H9 (cell line): ENCODE measurements at places on chromosomes 7 and 10.
A peak's percentile ranks its signal among the peaks of the same experiment; 100 is the strongest.

GRCh38 chr7:93119191-93119905, 1.6 kb upstream of the SAMD9 start:
- DNase-seq = no peak

DNA sequence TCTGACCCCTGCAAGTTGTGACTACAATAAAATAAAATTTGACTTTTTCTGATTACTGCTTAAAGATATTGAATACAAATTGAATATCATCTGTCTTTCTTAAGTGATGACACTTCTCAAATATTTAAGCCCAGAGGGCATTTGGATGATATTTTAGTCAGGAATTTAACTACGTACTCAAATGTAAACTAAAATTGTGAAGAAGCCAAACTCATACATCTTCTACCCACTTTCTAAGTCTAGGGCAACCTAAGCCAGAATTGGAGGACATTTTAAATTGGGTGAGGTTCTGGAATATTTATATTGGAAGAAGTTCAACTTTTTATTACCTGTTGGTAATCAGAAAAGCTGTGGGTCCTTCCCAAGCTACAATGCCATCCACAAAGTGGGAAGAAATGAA, 149.1 kb upstream of the WDR11 start:
- no peak for DNase-seq

DNA sequence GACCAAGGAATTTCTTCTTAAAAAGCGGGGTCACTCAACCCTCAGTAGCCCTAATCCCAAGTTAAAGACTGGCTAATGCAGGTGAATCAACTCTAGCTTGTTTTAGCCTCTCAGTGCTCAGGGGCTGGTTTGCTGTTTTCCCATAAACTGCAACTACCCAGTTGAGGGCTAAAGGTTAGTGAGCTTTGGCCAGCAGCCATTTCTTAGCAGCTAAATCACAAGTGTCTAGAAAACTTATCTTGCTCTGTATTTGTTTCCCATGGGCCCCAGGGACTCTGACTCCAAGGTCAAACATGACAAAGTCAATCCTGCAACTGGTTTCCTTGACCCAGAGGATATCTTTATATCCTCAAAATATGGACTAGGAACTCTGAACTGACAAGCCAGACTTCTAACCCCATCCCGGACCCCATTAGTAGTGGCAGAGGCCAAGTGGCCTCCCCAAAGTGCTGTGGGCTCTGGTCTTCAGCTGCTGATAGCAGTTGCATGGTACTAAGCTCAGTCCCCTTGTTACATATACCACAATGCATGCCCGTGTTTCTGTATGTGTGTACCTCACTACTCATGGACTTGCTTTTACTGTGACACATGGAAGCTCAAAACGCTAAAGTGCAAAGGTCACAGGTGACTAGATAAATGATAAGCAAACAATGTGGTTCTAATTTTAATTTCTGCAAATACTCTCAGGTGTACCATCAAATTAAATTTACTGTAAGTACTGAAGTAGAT, 793.0 kb upstream of the IGFBP3 start:
- DNase-seq = no peak

DNA sequence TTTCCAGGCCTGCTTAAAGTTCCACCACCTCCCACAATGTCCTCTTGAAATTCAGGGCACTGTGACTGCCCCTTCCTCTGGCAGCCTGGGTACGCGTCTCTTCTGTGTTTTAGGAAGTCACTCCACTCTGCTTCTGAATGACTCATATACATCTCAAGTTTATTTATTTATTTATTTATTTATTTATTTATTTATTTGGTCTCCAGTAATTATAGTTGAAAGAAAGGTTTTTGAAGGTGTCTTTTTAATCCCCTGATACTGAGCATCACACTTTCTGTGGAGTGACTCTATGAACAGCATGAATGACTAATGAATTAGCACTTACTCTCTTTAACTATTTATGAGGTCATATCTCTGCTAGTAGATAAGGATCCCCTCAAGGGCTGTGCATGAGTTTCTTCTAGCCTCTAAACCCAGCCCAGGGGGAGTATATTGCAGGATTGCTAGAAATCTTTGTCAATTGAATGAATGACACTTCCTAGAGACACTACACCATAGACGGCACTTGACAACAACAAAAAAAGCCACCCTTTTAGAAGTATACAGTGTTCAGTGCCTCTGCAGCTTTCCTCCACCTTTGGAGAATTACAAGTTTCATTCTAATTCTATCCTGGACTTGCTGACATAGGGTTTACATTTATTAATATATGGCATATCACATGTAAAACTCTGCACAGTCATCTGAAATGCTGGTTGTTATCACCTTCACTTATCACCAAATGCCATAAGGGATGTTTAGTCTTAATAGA, 2.1 kb downstream of the MACC1 start:
- DNase-seq = no peak

DNA sequence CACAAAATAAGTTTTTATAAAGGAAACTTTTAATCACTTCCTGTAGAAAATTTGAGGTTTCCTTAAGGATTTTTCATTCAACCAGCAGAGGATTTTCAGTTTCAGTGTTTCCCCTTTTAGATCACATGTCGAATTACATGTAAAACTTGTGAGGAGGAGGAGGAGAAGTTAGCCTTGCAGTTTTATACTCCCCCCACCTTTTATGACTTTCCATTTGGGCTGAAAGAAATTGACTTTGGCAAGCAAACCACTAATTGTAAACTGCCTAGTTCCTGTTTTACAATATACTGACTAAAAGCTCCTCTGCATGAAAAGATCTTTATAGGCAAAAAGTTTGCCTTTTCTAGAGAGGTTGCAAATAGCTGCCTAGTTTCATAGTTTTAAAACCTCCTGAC, 3.0 kb downstream of the BAMBI start:
- DNase-seq = no peak

GRCh38 chr7:7257899-7258692, 75.8 kb downstream of the C1GALT1 start:
- DNase-seq = no peak

DNA sequence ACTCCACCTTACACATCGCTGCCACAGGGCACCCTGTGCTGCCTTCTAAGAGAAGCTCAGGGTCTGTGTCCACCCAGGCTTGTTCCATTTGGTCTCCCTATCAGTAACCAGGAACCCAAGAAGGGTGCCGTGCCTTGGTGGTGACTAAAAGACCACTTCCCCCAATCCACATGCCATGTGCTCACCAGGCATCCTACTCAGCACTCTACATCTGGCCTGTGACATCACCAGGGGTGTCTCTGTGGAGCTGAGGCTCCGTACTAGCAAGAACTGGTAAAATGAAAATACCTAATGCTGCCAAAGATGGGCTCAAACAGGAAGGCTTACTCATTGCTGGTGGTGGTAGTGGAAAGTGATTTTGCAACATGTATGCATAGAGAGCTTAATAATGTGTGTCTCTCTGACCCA, 19.0 kb upstream of the C10orf71 start:
- DNase-seq = no peak

DNA sequence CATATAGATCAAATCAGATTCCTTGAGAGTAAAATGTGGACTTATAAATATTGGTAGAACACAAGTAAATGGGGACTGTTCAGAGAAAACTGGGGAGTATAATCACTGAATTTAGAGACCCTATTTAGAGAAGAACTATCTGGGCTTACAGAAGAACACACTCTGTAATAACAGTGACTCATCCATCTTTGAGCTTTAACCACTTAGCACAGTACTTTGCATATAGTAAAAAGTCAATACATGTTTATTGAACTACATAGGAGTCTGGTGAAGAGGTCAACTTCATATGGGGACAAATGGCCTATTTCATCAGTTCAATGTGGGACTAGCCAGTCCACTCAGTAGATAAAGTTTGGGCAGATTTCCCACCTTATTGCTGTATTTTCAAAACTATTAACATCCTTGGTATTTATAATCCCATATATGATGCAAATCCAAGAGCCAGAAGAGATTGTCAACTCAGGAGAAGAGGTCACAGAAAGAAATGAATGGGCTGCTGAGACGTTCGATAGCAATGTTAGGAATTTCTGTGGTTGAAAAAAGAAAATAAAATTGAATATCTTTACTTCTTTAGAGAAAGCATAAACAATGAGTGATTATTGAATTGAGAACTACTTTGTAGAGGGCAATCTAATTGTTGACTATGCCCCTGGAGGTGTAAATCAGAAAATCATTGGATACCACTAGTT, 119.3 kb upstream of the CACNA2D1 start:
- DNase-seq = no peak

DNA sequence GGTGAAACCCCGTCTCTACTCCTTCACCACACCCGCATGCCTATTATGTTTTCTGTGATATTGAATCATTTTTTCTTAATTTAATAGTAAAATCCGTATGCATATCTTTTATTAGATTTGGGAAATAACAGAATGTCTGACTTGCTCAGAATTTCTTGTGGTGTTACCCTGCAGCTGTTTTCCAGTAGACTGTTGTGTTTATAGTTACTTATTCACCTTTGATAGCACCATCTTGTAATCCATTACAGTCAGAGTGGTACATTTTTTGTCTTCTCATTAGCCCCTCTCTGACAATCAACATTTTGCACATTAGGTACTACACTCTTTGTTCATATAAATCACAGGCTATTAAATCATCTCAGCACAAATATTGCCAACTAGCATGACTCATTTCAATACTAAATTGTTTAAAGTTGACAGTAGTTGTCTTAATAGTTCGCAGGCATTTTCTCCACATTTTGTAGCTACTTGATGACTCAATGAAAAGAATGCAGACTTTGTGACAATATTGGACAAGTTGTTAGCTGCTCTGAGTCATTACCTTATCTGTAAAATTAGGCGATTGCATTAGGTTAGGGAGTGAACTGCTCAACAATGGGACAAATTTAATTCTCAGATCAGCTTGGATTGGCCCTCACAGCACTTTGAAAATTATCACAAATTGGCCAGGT, 17.8 kb upstream of the SLC16A12 start:
- no peak for DNase-seq

DNA sequence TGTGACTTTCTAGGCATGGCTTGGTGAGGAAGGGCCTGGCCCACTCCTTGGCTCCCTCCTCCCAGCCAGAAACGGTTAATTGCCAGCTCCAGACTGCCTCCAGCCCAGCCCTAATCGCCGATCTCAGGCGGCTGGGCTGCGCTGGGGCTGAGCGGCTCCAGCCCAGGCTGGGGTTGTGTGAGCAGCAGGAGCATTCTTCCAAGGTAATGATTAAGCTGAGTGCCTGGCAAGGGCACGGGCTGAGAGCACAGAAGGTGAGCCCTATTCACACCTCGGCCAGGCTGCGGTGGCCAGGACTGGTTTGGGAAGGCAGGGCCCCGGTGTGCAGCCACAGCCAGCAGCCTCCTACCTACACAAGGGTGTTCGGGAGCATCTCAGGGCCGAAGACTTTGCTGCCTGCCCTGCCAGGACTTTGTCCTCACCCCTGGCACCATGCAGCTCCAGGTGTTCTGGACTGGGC, at the start of gene TMEM72:
TMEM72 (plus strand) TSS at position 257 of the 460 bp plus-strand sequence; CDS start at position 433, 176 bp downstream.
- peak; percentile 52 for DNase-seq

DNA sequence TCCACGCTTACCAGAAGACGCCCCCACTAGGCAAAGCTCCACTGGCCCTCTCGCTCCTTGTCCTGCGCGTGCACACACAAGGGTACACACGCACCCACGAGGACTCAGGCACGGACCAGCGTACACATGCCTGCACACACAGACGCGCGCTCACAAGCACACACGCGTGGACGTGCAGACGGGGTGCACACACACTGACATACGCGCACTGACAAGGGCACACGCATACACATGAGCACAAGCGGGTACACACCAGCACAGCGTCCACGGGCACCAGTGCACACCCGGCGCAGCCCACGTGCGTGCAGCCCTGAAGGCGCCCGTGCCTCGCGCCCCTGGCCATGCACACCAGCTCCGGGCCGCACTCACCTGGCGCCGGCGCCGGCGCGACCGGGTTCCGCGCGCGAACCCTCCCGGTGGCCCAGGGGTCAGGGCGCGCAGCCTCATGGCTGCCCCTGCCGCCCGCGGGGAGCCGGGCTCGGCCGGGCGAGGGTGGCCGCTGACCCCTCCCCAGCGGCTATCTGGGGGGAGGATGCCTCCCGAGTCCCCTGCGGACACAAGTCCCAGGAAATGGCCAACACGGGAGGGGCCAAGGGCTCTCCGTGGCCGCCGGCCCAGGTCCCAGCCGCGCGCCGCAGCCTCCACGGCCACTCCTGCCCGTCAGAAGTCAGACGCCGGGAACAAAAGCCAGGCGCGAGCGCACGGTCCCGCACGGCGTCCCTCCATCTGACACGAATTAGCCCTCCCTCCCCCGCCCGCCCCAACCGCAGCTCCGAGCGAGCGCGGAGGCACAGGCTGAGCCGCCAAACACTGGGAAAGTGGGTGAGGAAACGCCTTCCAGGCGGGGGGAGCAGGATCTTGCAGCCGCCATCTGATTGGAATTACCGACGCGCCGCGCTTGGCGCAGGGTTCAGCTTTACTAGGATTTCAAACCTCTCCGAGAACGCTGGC, 45.0 kb downstream of the TNS3 start:
- peak; percentile 50 for DNase-seq

GRCh38 chr10:71234004-71234894, 21.9 kb downstream of the UNC5B start:
- no peak for DNase-seq

DNA sequence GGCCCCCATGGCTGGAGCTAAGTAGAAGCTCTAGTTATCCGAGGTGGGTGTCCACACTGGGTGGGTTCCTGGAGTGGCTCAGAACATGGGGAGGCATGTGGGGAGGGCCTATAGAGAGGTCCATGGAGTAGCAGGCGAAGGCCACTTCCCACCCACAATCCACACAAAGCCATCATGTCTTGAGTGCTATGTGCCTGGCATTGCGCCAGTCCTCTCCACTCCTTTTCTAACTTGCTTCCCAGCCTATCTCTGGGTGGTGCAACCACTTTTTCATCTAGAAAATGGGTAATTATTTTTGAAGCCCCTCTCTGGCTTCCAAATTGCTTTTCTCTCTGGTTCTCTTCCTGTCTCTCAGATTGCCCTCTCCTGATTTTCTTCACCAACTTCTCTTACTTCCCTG, 263.6 kb downstream of the PHTF2 start:
- DNase-seq = no peak

DNA sequence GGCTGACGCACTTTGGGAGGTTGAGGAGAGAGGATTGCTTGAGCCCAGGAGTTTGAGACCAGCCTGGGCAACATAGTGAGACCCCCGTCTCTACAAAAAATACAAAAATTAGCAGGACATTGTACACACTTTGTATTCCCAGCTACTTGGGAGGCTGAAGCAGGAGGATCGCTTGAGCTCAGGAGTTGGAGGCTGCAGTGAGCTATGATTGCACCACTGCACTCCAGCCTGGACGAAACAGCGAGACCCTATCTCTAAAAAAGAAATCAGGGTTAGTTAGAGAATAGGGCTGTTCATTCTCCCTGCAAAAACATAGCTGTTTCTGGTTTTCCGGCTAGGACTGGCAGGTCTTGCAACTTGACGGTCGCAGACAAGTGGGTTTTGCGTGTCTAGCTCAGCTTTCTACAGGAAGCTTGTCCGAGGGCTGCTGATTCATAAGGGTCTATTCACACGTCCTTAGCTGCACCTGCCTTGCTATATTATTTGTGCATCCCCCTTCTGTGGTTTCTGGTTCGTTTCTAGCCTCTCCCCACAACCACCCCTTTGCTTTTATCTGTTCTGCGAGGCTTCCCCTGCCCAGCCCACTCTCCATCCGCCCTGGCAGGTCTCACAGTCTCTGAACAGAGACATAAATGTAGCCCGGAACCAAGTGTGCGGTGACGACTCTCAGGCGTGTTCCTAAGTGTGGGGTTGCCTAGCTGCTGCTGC, 10.7 kb downstream of the AMZ1 start:
- no peak for DNase-seq

GRCh38 chr7:110800984-110801383, 289.9 kb upstream of the LRRN3 start:
- DNase-seq = no peak
